ENCODE measurements at places on chromosomes 5 and 9. TPM values are rescaled to one million over a fixed set of nuclear protein-coding genes. Genes with fewer than 3 reads are reported as not detected.

Gene MEIKIN
- total RNA-seq = not detected

Gene CEMIP2
- 47.0 TPM for total RNA-seq

Gene HMCN2
- under 0.01 TPM for total RNA-seq

Gene FAM151B
- total RNA-seq = 19.2 TPM

Gene ECM2
- 5.2 TPM for total RNA-seq

Gene GABBR2
- total RNA-seq = 47.2 TPM

Gene PCDHGB4
- 12.8 TPM for total RNA-seq

Gene DAB2IP
- total RNA-seq = 16.5 TPM

Gene BTNL3
- total RNA-seq = not detected

Gene RETREG1
- total RNA-seq = 56.5 TPM

Gene SPATA9
- total RNA-seq = 0.98 TPM

Gene PCDHGB2
- 7.1 TPM for total RNA-seq

Gene N4BP3
- total RNA-seq = 7.4 TPM

Gene FOXI1
- total RNA-seq = not detected

Gene MEF2C
- 951 TPM for total RNA-seq

Gene RASEF
- total RNA-seq = 0.25 TPM

Gene TMEM203
- 21.9 TPM for total RNA-seq

Gene MARCOL
- total RNA-seq = not detected

Gene CAMK2A
- total RNA-seq = 6.6 TPM

Gene C5orf58
- not detected for total RNA-seq

Gene ANKRD18B
- total RNA-seq = 0.25 TPM

Gene ADAMTS19
- 2.2 TPM for total RNA-seq

Gene JAKMIP2
- total RNA-seq = 49.7 TPM

Gene IER5L
- total RNA-seq = 20.2 TPM

Gene FST
- total RNA-seq = 0.74 TPM

Gene IFNB1
- total RNA-seq = not detected

Gene ACTBL2
- not detected for total RNA-seq

Gene GABRA6
- total RNA-seq = 0.25 TPM

Gene PCDHGA9
- 12.8 TPM for total RNA-seq

Gene TUSC1
- 10.1 TPM for total RNA-seq

Gene SLC4A9
- under 0.01 TPM for total RNA-seq

Gene CDH9
- total RNA-seq = 10.3 TPM

Gene OR1Q1
- total RNA-seq = not detected

Gene ARRDC1
- 10.6 TPM for total RNA-seq

Gene FOXD4L5
- not detected for total RNA-seq

Gene ZNF484
- 52.1 TPM for total RNA-seq

Data from temporal lobe (tissue), 4 donors.